ENCODE measurements at places on chromosomes 11 and 22. TPM values are rescaled to one million over a fixed set of nuclear protein-coding genes. Genes with fewer than 3 reads are reported as not detected.

- no peak for DNase-seq
- no peak overlapping the region for H3K27ac ChIP-seq
- H3K4me1 ChIP-seq: peaks cover 41% of the 10 kb centered on the region
Observed at GRCh38 chr11:57460758-57461749, 726 bp downstream of the RTN4RL2 start.

GRCh38 chr11:30128269-30128932 is 102.4 kb upstream of the FSHB start:
- DNase-seq: peak; percentile 65
- no peaks in the 10 kb centered on the region for H3K4me1 ChIP-seq
- no peaks in the 10 kb centered on the region for H3K27me3 ChIP-seq

- no peaks in the 10 kb centered on the region for H3K27me3 ChIP-seq
- H3K36me3 ChIP-seq: no peaks in the 10 kb centered on the region
- H3K4me3 ChIP-seq: no peak overlapping the region
- no peak overlapping the region for H3K27ac ChIP-seq
- no peak for DNase-seq
Observed at GRCh38 chr11:15159085-15159484, 44.4 kb downstream of the INSC start.

GRCh38 chr22:17638182-17638431 is 450 bp upstream of the BCL2L13 start:
- peak overlapping the region; percentile 57 for H3K4me3 ChIP-seq
- DNase-seq: no peak
- peak overlapping the region; percentile 100 for H3K27ac ChIP-seq
- peaks cover 8% of the 10 kb centered on the region for H3K36me3 ChIP-seq

- no peaks in the 10 kb centered on the region for H3K27me3 ChIP-seq
- no peaks in the 10 kb centered on the region for H3K36me3 ChIP-seq
- no peak for DNase-seq
- H3K4me1 ChIP-seq: peaks cover 51% of the 10 kb centered on the region
Observed at GRCh38 chr11:74019860-74020259, 11.0 kb upstream of the UCP3 start.

DNA sequence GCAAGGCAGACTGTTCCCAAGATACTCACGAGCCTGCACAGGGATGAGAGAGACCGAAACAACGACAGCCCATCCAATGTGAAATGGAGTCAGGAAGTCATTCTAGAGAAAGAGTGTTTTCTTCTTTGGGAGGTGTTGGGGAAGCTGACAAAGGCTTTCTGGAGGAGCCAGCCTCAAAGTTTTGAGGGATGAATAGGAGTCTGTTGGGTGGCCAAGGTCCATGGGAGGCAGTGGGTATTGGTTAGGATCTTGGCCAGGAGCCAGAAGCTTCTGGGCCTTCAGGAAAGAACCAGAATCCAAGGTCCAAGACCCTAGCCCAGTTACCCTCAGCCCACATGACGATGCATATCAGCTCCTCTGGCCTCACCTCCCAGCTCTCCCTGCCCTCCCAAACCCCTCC is 59.9 kb upstream of the SHISAL1 start:
- no peak overlapping the region for H3K27ac ChIP-seq
- no peak for DNase-seq
- H3K27me3 ChIP-seq: no peaks in the 10 kb centered on the region
- H3K4me3 ChIP-seq: no peak overlapping the region
- no peaks in the 10 kb centered on the region for H3K36me3 ChIP-seq

DNA sequence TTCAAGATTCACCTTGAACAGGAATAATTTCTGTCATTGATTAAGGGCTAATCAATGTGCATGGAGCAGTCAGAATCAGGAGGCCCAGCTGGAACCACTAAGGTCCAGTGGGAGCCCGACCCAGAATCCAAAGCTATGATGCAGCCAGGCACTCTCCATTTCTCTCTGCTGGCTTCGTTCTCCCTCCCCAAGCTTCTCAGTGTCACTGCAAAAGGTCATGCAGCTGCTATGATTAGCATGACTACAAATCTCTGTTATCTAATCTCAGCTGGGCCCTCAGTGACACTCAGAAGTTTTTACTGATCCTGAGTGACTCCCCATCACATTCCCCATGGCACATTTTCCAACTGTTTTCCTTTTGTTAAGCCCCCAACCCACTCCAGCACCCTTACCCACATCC is 31.1 kb upstream of the PRSS23 start:
- H3K27ac ChIP-seq: no peak overlapping the region
- no peak for DNase-seq
- H3K4me1 ChIP-seq: no peaks in the 10 kb centered on the region
- H3K4me3 ChIP-seq: no peak overlapping the region
- no peaks in the 10 kb centered on the region for H3K36me3 ChIP-seq

DNA sequence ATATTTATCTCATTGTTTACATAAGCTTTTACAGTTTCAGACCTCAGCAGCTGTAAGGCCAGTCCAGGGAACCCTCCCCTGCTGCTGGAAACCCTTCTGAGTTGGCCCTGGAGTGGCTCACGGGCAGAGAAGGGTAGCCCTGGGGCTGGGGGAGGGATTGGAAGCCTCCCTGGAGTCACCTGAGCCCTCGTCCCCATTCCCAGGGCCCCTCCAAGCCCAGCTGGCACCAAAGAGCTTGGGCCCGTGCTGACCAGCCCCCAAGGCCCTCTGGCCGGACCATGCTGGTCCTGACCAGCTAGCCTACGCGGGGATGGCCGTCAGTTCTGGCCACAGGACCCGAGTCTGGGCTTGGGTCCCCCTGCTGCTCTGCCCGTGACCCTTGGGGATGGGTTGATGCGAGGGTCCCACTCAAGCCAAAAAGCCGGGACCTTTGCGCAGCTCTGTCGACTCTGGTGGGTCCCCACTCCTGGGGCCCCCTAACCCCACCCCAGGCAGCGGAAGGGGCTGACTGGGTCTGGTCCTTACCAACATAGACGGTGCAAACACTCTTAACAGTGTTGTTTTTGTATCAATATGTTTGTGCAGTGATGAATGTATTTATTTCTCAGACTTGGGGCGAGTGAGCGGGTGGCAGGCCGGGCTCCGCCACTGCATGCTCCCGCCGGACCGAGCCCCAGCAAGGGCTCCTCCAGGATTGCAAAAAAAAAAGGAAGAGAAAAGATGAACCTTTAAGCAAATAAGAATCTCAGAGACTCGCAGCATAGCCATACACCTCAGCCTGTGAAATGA is 17.5 kb upstream of the TMEM191C start:
- no peak for DNase-seq
- no peak overlapping the region for H3K27ac ChIP-seq
- H3K36me3 ChIP-seq: peaks cover 31% of the 10 kb centered on the region
- H3K4me1 ChIP-seq: peaks cover under 1% of the 10 kb centered on the region
- H3K27me3 ChIP-seq: no peaks in the 10 kb centered on the region
- no peak overlapping the region for H3K4me3 ChIP-seq

GRCh38 chr11:10160350-10160749 is 133.7 kb downstream of the SBF2 start:
- no peak for DNase-seq
- H3K36me3 ChIP-seq: no peaks in the 10 kb centered on the region
- H3K27me3 ChIP-seq: no peaks in the 10 kb centered on the region
- no peak overlapping the region for H3K4me3 ChIP-seq

DNA sequence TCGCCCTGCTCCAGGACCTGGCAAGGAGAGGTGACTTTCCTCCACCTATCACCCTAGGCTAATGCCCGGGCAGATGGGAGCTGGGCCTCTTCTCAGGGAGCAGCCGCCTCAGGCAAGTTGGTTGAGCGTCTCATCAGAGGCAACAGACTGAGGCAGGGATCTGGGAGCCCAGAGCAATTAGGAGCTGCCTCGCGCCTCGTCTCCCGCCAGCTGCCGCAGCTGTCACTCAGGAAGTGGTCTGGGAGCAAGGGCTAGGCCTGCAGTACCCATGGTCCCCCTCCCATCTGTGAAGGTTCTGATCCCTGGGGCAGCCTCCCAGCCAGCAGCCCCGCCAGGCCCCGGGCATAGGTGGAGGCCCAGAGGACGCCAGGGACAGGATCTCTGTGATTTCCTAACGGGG is 4.6 kb upstream of the CABP7 start:
- no peak overlapping the region for H3K27ac ChIP-seq
- no peak overlapping the region for H3K4me3 ChIP-seq
- no peaks in the 10 kb centered on the region for H3K36me3 ChIP-seq
- peaks cover 99% of the 10 kb centered on the region for H3K27me3 ChIP-seq

GRCh38 chr11:33829430-33830141 is 55.3 kb upstream of the FBXO3 start:
- peak overlapping the region; percentile 56 for H3K4me3 ChIP-seq
- peaks cover 92% of the 10 kb centered on the region for H3K27me3 ChIP-seq
- H3K27ac ChIP-seq: no peak overlapping the region
- H3K36me3 ChIP-seq: no peaks in the 10 kb centered on the region
- H3K4me1 ChIP-seq: peaks cover 7% of the 10 kb centered on the region

DNA sequence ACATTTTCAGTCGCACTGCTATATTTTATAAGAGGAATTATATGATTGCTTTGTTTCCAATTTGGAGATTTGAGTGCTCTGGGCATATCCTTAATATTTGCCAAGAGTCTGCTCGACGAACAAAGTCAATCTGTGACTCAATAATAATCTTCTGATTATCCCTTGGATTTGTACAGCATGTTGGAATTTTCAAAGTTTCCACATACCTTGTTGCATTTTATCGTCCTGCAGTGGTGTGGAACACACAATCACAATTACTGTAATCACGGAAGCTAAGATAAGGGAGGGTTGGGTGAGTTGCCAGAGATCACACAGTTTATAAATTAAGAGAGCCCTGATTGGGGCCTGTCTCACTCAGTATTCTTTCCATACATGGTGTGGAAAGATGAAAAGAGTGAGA is 189.3 kb downstream of the GUCY1A2 start:
- no peak for DNase-seq
- H3K36me3 ChIP-seq: no peaks in the 10 kb centered on the region
- no peak overlapping the region for H3K4me3 ChIP-seq
- H3K4me1 ChIP-seq: no peaks in the 10 kb centered on the region

- no peaks in the 10 kb centered on the region for H3K27me3 ChIP-seq
- DNase-seq: no peak
- H3K4me1 ChIP-seq: peaks cover 29% of the 10 kb centered on the region
- H3K36me3 ChIP-seq: peaks cover 98% of the 10 kb centered on the region
- H3K4me3 ChIP-seq: no peak overlapping the region
Observed at GRCh38 chr11:68436985-68437926, 23.3 kb upstream of the PPP6R3 start.

GRCh38 chr11:131168839-131169713 is 201.3 kb upstream of the NTM start:
- no peak for DNase-seq
- no peak overlapping the region for H3K27ac ChIP-seq
- H3K27me3 ChIP-seq: no peaks in the 10 kb centered on the region
- H3K4me1 ChIP-seq: no peaks in the 10 kb centered on the region

- H3K36me3 ChIP-seq: no peaks in the 10 kb centered on the region
- peaks cover 6% of the 10 kb centered on the region for H3K27me3 ChIP-seq
- H3K4me3 ChIP-seq: no peak overlapping the region
- peak; percentile 17 for DNase-seq
- no peak overlapping the region for H3K27ac ChIP-seq
Observed at GRCh38 chr11:2515401-2516275, 70.8 kb downstream of the KCNQ1 start.

DNA sequence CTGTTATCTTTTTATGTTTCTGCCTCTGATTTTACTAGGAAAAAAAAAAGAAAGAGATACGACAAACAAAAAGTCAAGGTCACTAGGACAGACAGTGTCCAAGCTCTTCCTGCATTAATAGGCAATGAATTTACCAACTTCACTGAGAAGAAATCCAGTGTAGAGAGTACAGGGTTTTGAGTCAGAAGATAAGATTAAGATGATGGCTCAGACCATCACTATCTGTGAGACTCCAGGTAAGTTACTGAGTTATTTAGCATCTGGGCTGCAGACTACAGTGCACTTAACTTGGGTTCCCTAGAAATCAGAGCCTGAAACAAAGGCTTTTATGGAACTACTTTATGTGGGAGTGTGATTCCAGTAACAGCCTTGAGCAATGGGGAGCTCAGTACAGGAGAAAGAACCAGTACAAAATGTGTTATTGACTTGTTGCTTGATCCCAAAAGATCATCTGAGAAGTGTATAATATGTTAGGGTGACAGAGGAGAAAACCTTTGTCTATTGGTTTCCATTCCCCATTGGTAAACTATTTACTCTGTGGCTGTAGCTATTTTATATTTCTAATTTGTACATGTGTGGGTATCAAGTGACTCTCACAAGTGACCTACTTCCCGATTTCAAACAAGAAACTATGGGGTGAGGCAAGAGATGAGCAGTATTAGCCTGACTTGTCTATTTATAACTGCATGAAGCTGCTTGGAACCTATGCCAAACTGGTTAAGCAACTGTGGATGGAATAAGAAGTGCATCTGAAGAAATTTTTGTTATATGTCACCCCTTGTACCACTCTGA is 395.8 kb downstream of the RAB38 start:
- DNase-seq: no peak
- H3K4me1 ChIP-seq: no peaks in the 10 kb centered on the region
- H3K27ac ChIP-seq: no peak overlapping the region
- no peaks in the 10 kb centered on the region for H3K27me3 ChIP-seq
- no peaks in the 10 kb centered on the region for H3K36me3 ChIP-seq

DNA sequence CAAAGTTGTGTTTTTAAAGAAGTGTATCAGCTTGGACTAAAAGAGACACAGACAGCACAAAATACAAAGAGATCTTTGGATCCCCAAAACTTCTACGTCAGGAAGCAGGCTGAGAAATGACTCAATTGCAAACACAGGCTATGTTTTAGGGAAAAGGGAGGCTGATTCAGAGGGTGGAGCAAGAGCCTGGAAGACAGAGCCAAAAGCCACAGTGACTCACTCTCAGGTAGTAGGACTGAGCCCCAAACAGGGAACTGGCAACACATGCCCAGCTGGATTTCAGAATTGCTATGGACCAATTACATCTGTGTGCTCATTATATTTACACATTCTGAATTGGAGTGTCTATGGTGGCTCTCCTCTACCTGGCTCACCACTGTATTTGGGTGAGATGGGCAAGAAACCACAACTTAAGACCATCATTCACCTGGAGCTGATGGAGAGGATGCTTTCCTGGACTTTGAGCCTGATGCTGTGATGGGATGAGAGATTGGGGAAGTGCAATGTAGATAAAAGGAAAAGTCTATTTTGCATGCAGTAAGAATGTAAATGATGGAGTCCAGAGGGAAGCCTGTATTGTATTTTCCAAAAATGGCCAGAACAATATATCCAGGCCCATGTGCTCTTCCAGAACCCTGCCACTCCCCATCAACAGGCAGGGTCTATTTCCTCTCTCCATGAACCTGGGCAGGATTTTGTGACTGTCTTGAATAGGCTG is 20.8 kb upstream of the LINC01488 start:
- H3K4me3 ChIP-seq: no peak overlapping the region
- H3K36me3 ChIP-seq: no peaks in the 10 kb centered on the region
- H3K27me3 ChIP-seq: peaks cover 34% of the 10 kb centered on the region
- no peak overlapping the region for H3K27ac ChIP-seq
- no peaks in the 10 kb centered on the region for H3K4me1 ChIP-seq

The HOATZ gene
- total RNA-seq: not detected

The FAU gene
- total RNA-seq: 718 TPM

The SLC5A12 gene
- total RNA-seq: not detected

The CCDC82 gene
- 54.3 TPM for total RNA-seq

The RASD2 gene
- 0.87 TPM for total RNA-seq

The OR52H1 gene
- total RNA-seq: not detected

The CSNK2A3 gene
- not detected for total RNA-seq

The DGAT2 gene
- total RNA-seq: 0.45 TPM

The SMIM38 gene
- 9.3 TPM for total RNA-seq
